ENCODE measurements at places on chromosomes 4 and X. TPM values are rescaled to one million over a fixed set of nuclear protein-coding genes. Genes with fewer than 3 reads are reported as not detected.

The TEX13D gene
- not detected for total RNA-seq

The CXCL11 gene
- 0.72 TPM for total RNA-seq

The TLR2 gene
- 13.1 TPM for total RNA-seq

The LRRC66 gene
- not detected for total RNA-seq

The MAP9 gene
- total RNA-seq: 2.4 TPM

The CT45A8 gene
- total RNA-seq: not detected

The TRPC5OS gene
- not detected for total RNA-seq

The FDCSP gene
- total RNA-seq: not detected

The MAOB gene
- total RNA-seq: 1.9 TPM

The SLC39A8 gene
- total RNA-seq: 20.5 TPM

The ADH7 gene
- total RNA-seq: 1.2 TPM

The MEPE gene
- total RNA-seq: not detected

The MAGEA1 gene
- total RNA-seq: not detected

The LUZP4 gene
- not detected for total RNA-seq

The CNGA2 gene
- not detected for total RNA-seq
